ENCODE measurements at places on chromosomes 1 and 21.

GRCh38 chr1:39640861-39641260, 1.4 kb upstream of the HEYL start:
- no peak for DNase-seq

DNA sequence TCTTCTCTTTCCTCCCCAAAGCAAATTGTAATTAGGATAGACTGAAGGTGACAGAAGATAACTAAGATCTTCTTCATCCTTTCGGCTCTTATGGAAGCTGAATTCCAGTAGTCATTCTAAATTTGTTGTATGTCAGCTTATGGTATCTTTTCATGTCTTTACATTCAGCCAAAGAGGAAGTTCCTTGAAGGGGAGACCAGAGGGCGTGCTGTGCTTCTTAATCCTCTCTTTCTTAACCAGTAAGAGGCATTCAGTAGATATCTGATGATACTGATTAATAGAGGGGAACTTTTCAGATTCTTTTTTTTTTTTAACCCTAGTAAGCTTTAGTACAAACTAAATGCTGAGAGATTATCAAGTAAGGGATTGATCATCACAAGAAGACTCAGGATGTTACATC, 102.3 kb downstream of the OSBPL9 start:
- no peak for DNase-seq

DNA sequence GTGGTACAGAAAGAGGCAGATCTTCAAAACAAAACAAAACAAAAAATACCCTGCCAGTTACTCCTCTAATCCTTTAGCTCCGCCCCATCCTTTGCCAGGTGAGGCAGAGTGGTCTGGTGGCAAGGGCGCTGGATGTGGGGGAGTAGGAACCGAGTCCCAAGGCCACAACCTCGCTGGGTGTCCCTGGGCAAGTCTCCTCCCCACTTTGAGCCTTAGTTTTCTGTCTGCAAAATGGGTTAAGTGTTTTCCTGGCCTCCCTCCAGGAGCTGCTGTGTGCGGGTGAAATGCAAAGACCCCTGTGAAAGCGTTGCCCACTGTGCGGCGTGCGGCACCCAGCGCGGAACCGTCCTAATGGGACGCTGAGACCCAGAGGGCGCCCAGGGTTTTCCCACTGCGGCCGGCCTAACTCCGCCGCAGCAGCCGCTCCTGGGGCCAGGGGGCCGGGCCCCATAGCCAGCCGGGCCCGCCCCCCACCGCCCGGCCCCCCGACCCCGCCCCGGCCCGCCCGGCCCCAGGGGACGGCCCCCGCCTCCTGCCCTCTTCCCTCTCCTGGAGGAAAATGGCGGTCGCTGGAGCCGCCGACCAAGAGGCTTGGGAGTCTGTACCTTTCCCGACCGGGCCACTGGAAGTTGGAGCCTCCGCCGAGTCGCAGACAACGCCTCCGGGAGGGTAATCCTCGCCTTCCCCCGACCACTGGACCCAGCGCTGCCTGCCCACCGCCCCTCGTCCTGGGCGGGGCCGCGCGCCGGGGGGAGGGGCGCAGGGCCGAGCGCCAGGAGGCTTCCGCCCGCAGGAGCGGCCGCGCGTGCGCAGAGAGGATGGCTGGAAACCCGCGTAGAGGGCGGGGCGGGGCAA, at the start of the genes ERMAP and SVBP:
ERMAP (plus strand) TSS at position 538 of the 855 bp plus-strand sequence. CDS start 13,327 bp downstream, outside the sequence.
SVBP (minus strand) TSS at position 813 of the 855 bp plus-strand sequence. CDS start 853 bp downstream, outside the sequence.
- peak; percentile 85 for DNase-seq

DNA sequence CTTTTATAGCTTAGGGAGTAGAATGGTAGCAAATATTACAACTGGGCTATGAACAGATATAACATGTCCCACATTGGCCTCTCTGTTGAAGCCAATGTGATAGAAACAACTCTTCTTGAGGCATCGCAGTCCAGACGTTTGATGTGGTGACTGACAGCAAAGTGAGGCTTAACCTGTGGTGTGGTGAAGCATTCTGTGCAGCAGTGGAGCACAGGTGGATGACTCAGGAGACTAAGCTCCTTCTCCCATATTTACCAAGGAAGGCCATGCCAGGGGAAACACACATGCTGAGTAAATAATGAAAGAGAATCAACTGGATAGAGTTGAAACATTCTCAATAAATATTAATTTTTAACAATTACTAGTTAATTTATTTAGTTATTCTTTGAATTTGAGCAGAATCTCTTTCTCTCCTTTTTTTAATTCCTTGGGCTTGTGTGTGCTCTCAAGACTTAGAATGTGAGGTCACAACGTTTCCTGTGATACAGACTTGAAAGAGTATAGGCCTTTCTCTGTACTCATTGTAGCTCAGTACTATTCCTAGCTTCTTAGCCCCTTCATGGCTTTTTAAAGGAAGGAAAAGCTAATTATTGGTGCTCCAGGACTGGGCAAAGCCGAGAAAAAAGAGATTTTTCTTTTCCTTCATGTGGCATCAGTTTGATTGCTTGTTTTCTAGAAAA, 17.6 kb downstream of the CRB1 start:
- DNase-seq: no peak

DNA sequence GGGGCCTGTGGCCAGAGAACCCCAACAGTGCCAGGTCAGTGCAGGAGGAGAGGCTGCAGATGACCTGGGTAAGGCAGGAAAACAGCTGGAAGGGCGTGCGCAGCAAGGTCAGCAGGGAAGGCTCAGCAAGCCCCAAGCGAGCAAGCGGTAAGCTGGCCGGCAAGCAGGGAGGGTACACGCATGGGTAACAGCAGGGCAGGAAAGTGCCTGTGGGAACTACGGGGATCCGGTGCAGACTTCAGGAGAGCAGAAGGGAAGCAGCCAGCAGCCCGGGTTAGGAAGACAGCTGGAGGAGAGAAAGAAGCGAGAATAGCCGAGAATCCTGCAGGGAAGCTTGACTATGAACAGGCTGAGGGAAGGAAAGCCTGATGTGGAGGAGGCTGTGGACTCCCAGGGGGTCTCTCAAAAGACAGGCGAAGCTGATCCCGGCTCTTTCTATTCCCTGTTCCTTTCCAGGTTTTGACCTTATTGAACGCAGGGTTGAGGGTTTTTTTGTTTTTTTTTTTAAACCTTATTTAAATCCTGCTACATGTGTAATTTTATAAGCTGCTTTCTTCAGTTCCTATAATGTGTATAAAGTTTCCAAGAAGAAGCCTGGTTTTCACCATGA, 20.9 kb downstream of the UMODL1 start:
- DNase-seq: no peak

GRCh38 chr1:104082221-104082620, 332.5 kb downstream of the AMY1C start:
- no peak for DNase-seq

DNA sequence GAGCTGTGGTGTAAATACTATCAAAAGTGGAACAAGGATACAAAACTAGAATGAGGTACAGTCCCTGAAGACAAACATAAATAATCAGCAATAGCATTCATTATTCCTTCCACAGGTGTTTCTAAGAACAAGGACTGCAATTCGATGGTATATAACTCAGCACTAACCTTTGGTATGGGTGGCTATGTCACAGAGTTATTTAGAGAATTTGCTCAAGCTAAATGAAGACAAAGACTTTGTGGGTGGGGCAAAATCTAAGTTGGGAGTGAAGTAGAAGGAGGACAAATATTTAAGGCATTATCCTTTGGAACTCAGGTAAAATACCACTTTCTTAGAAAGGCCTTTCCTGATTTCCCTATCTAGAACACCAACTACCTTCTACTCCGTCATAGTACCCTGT, 51.5 kb upstream of the CNN3 start:
- no peak for DNase-seq

GRCh38 chr1:181103399-181103798, 14.9 kb downstream of the IER5 start:
- DNase-seq: no peak

- no peak for DNase-seq
Observed at GRCh38 chr1:59757197-59757747, 57.5 kb upstream of the HOOK1 start.

DNA sequence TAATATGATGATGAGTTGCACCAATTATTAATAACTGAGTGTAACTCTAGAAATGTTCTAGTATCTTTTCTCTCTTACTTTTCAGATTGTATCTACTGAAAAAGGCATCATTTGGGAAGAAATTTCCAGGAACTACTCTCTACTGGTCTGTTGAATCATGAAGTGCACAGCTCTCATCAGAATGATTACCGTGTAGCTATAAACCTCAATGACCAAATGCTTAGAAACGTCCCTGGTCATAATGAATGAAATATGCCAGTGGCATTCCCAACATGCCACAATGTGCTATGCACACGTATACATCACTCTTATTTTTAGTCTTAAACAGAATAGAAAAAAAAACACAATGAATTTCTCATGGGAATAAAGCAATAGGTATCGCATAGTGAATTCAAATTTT, 534.3 kb upstream of the OLFM3 start:
- DNase-seq: no peak

DNA sequence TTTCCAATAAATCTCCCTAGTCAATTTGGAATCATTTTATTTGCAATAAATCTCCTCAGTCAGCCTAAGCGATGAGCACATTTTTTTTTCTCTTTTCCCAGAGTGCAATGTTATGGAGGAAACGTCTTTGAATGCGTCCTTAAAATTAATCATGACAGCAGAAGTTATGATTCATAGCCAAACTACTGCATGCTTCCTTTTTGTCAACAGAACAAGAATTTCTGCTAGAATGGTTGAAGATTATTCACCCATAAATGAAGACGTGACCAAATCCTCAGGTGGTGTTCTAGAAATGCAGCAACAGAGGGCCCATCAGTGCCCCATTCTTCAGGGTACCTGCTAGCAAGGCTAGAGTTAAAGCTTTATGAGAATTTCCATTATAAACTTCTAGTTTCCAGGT, 407.9 kb upstream of the PKN2 start:
- DNase-seq: no peak

DNA sequence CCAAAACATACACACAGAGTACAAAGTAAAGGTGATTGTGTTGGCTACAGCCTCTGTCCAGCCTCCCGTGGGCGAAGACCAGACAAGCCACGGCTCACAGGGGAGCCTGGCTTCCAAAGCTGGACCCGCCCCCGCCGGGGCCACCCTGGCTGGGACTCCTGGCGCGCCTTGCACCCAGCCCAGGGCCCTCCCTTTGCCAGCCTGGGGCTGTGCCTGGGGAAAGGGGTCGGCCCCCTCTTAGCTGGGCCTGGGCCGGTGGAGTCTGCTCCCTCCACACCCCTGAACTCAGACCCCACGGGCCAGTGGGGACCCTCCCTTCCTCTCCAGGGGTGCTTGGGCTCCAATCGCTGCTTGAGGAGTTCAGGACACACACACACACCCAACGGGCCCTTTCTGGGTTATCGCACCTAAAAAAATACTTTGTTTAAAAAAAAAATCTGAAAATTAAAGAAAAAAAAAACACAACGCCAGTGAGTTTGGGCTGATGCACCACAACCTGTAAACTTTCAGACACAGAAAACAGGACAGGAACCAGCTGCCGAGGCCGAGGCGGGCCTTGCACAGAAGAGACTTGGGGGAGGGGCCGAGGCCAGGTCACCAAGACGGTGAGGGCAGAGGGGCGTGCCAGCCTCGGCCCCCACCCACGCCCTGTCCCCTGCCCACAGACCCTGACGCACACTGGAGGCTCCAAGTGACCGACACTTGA, 56.3 kb downstream of the KCNAB2 start:
- no peak for DNase-seq

- DNase-seq: no peak
Observed at GRCh38 chr1:11777658-11778322, 15.8 kb downstream of the C1orf167 start.

DNA sequence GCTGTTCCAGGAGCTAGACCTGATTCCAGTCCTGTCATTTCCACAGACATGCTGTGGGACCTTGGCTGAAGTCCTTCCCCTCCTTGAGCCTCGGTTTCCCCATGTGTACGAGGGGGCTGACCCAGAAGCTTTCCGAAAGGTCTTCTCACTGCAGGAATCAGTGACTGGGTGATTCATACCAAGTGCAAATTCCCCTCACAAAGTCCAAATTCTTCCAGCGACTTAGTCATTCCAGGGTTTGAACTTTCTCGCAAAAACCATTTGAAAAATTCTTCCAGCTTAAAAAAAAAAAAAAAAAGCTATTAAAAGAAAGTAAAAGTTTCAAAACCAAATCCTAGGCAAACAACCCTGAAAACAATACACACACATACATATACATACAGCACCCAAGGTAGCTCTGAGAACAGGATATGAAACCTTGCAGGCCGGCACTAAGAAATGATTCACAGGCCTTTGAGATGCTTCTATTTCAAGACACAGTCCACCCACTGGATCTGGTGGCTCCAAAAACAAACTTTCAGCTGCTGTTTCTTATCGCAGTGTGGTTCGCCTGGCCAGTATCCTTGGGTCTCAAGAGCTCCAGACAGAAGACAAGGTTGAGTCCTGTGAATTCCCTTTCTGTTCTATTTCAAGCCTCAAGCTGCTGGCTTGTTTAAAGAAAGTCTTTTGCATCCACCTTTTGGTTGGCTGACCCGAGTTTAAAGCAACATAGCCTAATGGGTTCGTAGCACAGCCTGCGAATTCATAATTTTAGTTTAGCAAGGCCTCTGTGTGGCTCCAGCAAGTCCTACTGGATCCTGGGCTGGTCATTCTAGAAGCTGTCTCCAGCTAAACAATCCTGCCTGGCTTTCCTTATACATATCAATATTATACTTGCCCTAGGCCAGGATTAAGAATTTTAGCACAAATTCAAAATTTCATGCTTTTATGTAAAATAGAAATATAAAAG, 18.0 kb upstream of the ID3 start:
- peak; percentile 74 for DNase-seq

DNA sequence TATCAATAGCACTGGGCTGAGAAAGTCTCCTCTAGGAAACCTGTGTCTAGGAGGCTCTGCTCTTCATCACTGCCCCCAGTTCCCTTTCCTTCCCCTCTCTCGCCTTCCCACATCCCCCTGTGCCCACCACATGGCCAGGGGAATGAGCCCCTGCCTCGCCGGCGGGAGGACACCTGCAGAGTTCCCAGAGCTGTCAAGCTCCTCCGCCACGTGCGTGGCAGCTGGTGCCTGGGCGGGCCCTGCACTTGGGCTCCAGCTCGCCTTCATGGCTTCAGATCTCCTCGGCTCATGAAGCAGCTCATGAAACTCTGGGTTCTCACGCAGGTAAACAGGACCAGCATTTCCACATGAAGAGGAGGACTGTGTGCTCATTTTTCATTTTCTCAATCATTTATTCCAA, 62.8 kb downstream of the SIM2 start:
- no peak for DNase-seq

GRCh38 chr21:33088384-33088783, 18.4 kb downstream of the OLIG1 start:
- DNase-seq: no peak

GRCh38 chr1:27005648-27006496, 6.8 kb downstream of the TENT5B start:
- no peak for DNase-seq

- DNase-seq: peak; percentile 84
Observed at GRCh38 chr1:64136752-64137411, 66.5 kb upstream of the UBE2U start.

GRCh38 chr1:26078286-26079177, 11.1 kb upstream of the TRIM63 start:
- DNase-seq: no peak
